ENCODE measurements at places on chromosomes 7 and 10.
A peak's percentile ranks its signal among the peaks of the same experiment; 100 is the strongest.

DNA sequence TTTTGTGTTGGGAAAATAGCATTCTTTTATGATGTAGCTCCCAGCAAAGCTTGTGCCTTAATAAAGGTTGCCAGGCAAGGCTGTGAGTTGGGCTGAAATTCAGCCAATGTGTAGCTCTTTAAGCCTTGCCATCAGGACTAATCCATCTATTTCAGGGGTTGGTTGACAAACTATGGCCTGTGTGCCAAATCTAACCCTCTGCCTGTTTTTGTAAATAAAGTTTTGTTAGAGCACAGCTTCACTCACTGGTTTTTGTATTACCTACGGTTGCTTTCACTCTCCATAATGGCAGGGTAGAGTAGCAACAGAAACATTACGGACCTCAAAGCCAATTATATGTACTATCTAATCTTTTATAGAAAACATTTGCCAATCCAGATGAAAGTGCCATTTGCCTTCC lies 638.1 kb upstream of the POT1 start:
- DNase-seq: no peak

- peak; percentile 91 for DNase-seq
Measured at GRCh38 chr7:155206318-155207020, 91.2 kb upstream of the INSIG1 start.

- no peak for DNase-seq
Measured at GRCh38 chr7:44801890-44802289, 5.4 kb downstream of the PPIA start.

GRCh38 chr7:80428161-80429054 lies 83.5 kb downstream of the GNAT3 start:
- no peak for DNase-seq

DNA sequence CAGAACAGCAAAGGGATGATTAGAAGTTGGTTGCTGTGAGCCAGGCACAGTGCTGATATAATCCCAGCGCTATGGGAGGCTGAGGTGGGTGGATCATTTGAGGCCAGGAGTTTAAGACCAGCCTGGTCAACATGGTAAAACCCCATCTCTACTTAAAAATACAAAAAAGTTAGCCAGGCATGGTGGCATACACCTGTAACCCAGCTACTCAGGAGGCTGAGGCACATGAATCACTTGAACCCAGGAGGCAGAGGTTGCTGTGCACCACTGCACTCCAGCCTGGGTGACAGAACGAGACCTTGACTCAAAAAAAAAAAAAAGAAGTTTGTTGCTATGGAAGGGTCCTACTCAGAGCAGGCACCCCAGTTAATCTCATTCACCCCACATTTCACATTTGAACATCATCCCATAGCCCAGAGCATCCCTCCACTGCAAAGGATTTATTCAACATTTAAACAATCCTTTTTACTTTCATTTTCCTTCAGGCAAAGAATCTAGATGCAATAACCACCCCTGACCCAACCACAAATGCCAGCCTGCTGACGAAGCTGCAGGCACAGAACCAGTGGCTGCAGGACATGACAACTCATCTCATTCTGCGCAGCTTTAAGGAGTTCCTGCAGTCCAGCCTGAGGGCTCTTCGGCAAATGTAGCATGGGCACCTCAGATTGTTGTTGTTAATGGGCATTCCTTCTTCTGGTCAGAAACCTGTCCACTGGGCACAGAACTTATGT lies 4.1 kb downstream of the IL6 start:
- no peak for DNase-seq

DNA sequence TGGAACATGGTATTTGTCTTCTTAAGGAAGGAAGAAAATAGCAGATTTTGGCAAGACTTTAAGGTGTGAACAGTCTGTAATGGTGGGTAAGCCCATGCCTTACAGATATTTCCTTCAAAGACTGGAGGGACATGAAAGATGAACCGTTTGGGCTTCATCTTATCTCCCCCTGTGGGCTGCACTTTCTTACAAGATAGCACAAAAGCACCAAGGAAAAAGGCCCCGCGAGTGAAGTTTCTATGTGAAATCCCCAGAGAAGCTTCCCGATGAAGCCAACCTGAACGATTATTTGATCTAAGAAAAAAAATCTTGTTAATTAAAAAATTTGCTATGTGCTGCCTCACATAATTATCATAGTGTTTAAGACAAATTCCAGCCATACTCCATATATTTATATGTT lies 91.5 kb downstream of the NRP1 start:
- no peak for DNase-seq

- DNase-seq: no peak
Measured at GRCh38 chr7:575425-576366, 56.0 kb upstream of the PDGFA start.

DNA sequence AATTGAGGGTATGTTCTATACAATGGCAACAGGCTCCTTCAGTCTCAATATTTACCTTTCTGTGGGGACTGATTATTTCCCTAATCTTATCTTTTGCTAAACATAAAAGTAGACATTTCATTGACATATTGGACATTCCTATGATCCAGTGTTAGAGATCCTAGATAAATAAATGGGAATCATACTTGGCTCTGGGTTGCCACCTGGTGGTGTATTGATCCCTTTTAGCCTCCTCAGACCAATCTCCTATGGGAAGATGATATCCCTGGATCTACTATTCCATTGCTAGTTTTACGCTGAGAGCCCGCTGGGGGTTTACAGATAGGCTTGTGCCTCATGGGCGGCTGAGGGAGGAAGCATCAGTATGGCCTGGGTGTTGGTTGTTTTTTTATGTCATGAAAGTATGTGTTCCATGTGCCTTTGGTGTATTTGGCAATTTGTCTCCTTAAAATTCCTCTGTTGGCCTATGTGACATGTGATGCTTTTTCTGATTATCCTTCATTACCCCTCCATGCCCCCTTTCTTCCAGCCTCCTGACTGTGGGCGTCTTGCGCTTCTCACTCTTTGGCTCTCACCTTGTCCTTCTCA lies 18.8 kb downstream of the CELF2 start:
- DNase-seq: no peak

DNA sequence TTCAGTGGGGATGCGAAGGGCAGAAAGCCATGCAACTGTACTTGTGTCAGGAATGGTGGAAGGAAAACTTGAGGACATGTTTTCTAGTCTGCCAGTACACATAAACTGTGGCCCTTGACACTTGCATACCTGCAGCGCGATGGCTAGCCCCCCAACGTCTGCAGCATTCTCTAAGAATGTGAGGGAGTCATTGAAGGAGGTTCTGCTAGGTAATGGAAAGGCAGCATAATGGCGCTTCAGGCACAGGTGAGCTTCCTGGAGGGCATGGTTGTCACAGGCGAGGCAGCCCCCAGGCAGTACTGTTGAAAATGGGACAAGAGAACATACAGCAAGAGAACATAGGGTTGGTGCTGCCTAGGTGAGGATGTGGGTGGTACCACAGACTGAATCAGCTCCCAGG lies 3.5 kb downstream of the LLCFC1 start:
- DNase-seq: no peak

- no peak for DNase-seq
Measured at GRCh38 chr10:74827045-74827441, 643 bp downstream of the KAT6B start.

GRCh38 chr7:137975768-137976167 lies 26.1 kb downstream of the CREB3L2 start:
- DNase-seq: no peak

GRCh38 chr10:109845308-109845707 lies 78.0 kb downstream of the XPNPEP1 start:
- no peak for DNase-seq

DNA sequence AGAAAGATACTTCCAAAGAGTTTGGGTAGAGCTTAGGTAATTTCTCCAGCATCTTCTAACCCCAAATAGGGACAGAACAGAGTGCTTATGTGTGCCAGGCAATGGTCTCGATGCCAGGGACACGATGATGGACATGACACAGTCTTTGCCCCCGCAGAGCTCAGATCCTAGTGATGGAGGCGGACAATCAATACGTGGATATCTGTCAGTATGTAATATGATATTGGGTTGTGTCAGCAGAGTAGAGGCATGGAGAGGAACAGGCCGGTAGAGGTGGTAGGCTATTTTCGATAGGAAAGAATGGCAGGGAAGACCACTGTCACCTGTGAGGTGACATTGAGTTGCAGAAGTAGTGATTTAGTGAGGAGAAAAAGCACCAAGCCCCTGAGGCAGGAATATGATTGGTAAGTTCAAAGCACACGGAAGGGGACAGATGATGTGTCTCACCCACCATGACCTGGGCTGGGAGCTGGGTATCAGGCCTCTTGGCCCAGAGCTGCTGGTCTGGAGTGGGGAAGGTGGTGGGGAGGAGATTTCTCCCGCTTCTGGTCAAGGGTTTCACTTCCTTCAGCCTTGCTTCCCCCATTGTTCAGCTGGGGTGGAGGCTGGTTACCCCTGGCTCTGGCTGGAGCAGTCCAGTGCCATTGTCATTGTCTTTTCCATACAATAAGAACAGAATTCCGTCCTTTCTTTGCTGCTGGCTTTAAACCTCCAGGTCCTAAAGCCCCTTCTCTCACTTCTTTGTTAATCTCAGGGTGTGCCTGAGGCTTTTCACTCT lies 36.0 kb upstream of the SRGN start:
- DNase-seq: no peak

GRCh38 chr7:65946904-65947303 lies 35.1 kb downstream of the GUSB start:
- DNase-seq: no peak

GRCh38 chr7:114243646-114244045 lies 171.0 kb upstream of the FOXP2 start:
- DNase-seq: no peak

- no peak for DNase-seq
Measured at GRCh38 chr7:95608359-95609173, 12.2 kb upstream of the PDK4 start.

GRCh38 chr10:21675157-21675796 lies 141.2 kb downstream of the MLLT10 start:
- peak; percentile 61 for DNase-seq

GRCh38 chr7:2012044-2012900 lies 220.5 kb downstream of the MAD1L1 start:
- no peak for DNase-seq

DNA sequence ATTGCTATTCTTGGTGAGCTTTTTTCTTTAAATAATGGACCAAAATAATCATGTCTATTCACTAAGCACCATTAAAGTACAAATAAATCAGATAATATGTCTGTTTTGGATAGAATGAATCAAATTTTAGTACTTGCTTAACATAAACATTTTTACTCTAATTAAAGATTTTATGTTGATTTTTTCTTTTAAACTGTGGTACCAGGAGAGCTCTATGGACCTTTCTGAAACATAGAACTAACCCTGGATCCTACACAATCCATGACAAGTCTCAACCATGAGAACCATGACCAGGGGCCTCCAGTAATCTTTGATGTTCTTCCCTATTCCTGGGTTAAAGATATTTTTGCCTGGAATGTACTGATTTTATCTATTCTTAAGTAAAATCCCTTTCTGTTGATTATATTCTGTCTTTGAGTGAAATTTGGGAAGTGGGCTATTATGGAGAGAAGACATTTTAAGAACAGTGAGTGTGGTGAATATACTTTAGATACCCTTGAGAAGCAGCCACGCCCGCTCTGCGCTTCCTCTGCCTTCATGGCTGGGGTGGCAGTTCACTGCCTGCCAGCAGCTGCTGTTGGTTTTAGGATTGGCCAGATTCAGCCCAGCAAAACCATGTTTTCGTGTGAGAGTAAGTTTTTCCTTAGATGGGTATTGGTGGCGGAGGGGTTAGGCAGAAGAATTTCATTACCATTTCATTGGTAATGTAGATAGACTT lies 42.2 kb upstream of the BHLHA15 start:
- DNase-seq: no peak

DNA sequence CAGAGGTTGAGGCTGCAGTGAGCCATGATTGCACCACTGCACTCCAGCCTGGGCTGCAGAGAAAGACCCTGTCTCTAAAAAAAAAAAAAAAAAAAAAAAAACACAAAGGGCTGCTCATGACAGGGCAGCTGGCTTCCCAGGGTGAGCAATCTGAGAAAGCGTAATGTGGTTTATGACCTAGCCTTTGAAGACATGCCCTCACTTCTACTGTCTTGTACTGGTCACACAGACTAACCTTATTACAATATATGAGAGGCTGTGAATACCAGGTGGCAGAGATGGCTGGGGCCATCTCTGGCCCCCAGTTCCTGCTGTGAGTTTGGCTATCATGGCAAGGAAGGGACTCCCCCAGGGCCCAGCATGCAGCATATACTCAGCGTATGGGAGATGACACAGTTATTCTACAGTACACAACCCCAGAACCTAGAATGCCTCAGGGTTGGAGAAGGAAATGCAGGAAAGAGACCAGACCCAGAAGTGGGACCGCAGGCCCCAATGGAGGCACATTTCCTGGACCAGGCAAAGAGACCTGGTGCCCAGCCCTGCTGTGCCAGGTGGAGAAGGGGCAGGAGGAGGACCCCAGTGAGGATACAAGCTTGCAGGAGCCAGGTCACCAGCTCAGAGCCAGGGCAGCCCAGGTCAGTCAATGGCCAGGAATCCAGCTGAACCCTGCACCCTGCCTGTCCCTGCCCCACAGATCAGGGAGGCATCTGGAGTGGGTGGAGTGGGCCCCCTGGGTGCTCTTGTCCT lies 26.3 kb downstream of the NPTX2 start:
- DNase-seq: no peak

DNA sequence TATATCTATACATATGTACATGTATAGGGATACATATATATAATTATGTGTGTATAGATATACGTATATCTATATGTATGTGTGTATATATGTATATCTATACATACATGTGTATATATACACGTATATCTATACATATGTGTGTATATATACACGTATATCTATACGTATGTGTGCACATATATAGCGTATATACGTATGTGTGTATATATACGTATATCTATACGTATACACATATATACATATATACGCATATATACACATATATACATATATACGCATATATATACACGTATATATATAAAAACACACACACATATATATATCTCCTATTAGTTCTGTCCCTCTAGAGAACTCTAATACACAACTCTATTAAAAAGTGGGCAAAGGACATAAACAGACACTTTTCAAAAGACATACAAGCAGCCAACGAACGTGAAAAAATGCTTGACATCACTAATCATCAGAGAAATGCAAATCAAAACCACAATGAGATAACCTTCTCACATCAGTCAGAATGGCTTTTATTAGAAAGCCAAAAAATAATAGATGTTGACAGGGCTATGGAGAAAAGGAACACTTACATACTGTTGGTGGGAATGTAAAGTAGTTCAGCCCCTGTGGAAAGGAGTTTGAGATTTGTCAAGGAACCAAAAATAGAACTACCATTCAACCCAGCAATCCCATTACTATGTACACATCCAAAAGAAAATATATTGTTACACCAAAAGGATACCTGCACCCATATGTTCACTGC lies 22.0 kb upstream of the TMEM120A start:
- no peak for DNase-seq

GRCh38 chr7:34488766-34489165 lies 169.3 kb upstream of the NPSR1 start:
- DNase-seq: no peak
